ENCODE measurements at places on chromosomes 1 and 21. TPM values are rescaled to one million over a fixed set of nuclear protein-coding genes. Genes with fewer than 3 reads are reported as not detected.

The TEDDM1 gene
- not detected for total RNA-seq

The CHRNB2 gene
- not detected for total RNA-seq

The ERICH3 gene
- total RNA-seq, result not detected

The KCNK1 gene
- total RNA-seq, result 3.5 TPM

The MAN1C1 gene
- total RNA-seq, result 1.5 TPM

The SYCP1 gene
- not detected for total RNA-seq

All from A172 (cell line).